ENCODE measurements at places on chromosomes 1 and 21.

DNA sequence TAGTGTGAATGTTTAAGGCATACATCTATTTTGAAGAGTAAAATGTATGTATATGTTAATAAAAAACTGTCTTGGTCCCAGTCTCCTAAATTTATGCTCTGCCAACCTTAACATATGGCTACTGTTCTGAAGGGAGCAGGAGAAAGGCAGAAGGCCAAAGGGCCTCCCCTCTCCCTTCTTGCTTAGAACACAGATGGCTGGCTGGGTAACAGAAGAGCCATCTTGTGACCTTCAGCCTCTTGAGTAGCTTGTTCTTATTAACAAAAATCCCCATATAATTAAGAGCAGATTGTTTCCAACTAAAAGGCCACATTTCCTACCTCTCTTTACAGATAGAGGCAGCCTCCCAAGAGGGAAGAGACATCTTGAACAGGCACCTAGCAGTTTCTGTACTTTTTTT is 36.1 kb downstream of the EPB41 start:
- DNase-seq: no peak

- DNase-seq: no peak
Measured at GRCh38 chr21:42515708-42516502, 2.3 kb downstream of the SLC37A1 start.

- no peak for DNase-seq
Measured at GRCh38 chr1:173020138-173020750, 30.5 kb downstream of the TNFSF18 start.

GRCh38 chr1:156912861-156913808 is 7.3 kb upstream of the LRRC71 start:
- no peak for DNase-seq

DNA sequence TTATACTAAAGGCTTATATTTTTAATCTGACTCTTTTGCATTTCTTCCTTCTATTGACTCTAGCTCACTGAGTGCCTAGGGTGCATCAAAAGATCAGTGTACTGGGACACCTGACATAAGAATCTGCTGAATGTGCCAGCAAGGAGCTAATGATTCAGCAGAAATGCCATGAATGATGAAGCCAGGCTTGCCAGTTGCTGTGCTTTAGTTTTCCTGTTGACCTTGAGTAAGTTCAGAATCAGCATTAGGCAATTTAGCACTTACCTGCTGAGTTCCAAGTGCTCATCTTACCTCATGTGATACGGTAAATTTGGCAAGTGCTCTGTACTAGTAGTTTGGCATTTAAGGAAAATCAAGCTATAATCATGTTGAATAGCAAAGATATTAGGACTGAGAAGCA is 523.2 kb upstream of the B3GALT2 start:
- DNase-seq: no peak

DNA sequence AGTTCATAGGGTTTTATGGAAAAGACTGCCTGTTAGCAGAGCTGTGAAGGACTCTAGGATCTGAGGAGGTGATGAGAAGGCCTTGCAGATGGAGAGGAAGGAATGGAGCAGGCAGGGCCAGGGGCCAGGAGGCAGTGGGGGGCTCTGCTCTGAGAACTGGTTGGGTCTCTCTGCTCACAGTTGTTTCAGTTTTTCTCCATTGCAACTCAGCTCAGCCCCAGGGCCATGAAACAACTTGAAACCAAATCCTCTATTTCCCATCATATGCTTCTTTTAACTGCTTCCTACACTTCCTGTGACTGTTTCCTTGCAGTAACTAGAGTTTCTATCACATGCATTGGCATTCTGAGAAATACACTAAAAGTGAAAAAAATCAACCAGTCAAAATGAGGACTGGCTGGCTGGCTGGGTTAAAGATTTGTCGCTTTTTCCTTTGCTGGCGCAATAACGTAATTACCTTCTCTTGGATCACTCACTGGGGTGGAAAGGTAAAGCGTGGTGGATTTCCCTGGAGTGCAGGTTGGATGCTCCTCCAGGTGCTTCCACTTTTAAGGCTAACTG is 172.0 kb downstream of the CDC7 start:
- DNase-seq: no peak

DNA sequence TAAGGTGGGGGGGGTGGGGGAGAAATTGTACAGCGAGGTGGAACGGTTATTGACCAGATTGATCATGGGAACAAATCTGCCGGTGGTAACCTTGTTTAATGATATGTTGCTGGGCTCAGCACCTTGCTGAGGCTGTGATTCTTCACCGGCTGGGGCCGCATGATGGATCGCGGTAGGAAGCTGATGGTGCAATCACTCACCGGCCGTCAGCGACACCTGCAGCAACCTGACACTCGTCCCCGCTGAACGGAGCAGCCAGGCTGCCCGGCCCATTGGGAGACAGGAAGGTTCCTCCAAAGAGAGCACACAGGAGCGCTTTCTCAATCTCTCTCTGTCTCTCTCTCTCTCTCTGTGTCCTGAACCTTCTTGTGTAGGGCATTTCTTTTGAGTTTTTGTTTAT is 128.5 kb upstream of the RRP15 start:
- DNase-seq: no peak

DNA sequence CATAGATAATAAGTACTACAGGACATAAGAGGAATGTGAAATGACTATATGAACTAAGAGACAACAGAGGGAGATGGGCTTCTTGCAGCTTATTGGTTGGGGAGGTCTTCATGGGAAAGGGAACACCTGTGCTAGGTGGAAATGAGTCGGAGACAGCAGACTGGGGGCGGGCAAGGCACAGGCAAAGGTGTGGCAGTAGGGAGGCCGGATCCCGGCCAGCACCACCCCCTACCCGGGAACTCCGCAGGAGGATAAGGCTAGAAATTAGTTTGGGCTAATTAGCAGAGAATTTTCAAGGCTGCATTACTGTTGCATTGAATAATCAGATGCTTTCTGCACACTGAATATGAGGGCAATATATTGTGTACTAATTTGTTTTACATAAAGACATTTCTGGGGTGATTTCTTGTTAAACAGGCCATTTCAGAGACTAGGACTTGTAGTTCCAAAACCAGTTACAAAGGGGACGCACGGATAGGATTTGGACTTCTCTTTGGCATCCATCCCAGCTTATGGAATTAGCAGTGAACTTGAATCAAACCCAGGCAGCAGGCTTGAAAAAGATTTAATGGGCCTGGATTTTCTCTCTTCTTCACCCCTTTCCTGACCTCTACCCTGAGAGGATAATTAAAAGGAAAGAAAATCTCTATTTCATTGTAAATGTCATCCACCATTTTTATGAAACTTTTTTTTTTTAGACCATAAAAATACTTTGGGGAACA is 2.2 kb upstream of the HUNK start:
- no peak for DNase-seq

- DNase-seq: no peak
Measured at GRCh38 chr1:95793893-95794292, 559.9 kb downstream of the RWDD3 start.

GRCh38 chr1:113615425-113615824 is 143.9 kb downstream of the PHTF1 start:
- DNase-seq: no peak

- DNase-seq: no peak
Measured at GRCh38 chr1:203183828-203184227, 2.7 kb downstream of the CHI3L1 start.

- DNase-seq: no peak
Measured at GRCh38 chr1:65958561-65959350, 166.1 kb downstream of the PDE4B start.

- no peak for DNase-seq
Measured at GRCh38 chr1:215076322-215076721, 6.2 kb upstream of the KCNK2 start.

Data from right lung (tissue), 10 donors.